ENCODE measurements at places on chromosomes 16 and 17. TPM values are rescaled to one million over a fixed set of nuclear protein-coding genes. Genes with fewer than 3 reads are reported as not detected.

DNA sequence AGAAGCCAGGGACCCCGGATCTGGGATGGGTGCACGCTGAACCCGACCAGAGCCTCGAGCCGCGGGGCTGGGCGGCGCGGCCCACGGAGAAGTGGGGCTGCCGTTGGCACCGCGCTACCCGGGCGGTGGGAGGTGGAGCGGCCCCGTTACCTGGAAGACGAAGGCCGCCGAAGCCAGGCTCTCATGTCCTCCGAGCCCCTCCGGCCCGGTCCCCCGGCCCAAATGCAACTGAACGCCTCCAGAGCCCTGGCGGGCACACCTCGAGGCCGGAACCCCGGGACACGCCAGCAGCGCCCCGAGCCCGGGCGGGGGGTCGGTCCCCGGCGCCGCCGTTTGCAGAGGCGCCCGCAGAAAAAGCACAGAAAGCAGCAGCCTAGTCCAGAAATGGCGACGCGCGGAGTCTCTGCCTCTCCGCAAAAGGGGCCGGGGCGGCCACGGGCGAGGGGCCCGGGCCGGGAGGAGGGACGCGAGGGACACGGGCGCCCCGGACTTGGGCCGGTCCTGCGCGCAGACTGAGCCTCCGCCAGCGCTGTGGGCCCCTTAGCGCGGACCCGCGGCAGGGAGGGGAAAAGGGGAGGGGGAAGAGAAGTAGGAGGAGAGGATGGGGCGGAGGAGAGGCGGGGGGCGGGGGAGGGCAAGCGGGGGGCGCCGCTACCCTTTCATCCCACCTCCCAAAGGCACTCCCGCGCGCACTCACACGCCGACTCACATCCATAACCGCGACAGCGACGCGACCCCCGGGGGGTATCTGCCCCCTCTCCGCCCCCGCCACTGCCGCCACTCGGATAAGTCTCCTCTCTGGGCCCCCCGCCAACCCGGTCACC is 1.4 kb downstream of the AXIN2 start:
- H3K4me3 ChIP-seq: peak overlapping the region; percentile 57
- H3K27me3 ChIP-seq: peaks cover 15% of the 10 kb centered on the region
- DNase-seq: no peak

- no peak overlapping the region for H3K27ac ChIP-seq
- H3K27me3 ChIP-seq: no peaks in the 10 kb centered on the region
- DNase-seq: no peak
- no peaks in the 10 kb centered on the region for H3K36me3 ChIP-seq
- no peaks in the 10 kb centered on the region for H3K4me1 ChIP-seq
Observed at GRCh38 chr16:46982335-46982734, 8.9 kb upstream of the DNAJA2 start.

- H3K36me3 ChIP-seq: no peaks in the 10 kb centered on the region
- DNase-seq: no peak
- peaks cover 14% of the 10 kb centered on the region for H3K4me1 ChIP-seq
- H3K27me3 ChIP-seq: no peaks in the 10 kb centered on the region
- H3K4me3 ChIP-seq: no peak overlapping the region
Observed at GRCh38 chr17:72378414-72379390, 257.9 kb downstream of the SOX9 start.

Gene OR4D1
- total RNA-seq: not detected

DNA sequence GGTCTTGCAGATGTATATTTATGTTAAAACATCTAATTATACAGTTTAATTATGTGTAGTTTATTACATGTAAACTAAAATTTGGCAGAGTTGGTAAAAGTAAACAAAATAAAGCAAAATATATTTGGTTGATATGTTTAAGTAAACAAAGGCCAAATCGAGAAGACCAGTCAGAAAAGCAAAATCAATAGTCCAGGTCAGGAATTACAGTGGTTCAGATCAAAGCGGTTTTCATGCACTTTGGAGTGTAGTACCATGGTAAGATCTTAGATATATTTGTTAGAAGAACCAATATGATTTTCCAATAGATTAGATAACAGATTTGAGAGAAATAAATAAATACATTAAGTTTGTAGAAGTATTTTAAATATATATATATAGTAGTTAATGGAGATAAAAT is 1421.6 kb upstream of the CDH8 start:
- H3K36me3 ChIP-seq: no peaks in the 10 kb centered on the region
- no peak for DNase-seq
- no peaks in the 10 kb centered on the region for H3K27me3 ChIP-seq
- H3K4me3 ChIP-seq: no peak overlapping the region
- no peak overlapping the region for H3K27ac ChIP-seq
- no peaks in the 10 kb centered on the region for H3K4me1 ChIP-seq

- no peaks in the 10 kb centered on the region for H3K27me3 ChIP-seq
- H3K27ac ChIP-seq: no peak overlapping the region
- peaks cover 5% of the 10 kb centered on the region for H3K36me3 ChIP-seq
- peaks cover 6% of the 10 kb centered on the region for H3K4me1 ChIP-seq
- H3K4me3 ChIP-seq: no peak overlapping the region
Observed at GRCh38 chr16:21646091-21646490, 6.3 kb downstream of the IGSF6 start.

Gene ATP5PD
- 365 TPM for total RNA-seq

Gene MYO15A
- total RNA-seq: 0.18 TPM

DNA sequence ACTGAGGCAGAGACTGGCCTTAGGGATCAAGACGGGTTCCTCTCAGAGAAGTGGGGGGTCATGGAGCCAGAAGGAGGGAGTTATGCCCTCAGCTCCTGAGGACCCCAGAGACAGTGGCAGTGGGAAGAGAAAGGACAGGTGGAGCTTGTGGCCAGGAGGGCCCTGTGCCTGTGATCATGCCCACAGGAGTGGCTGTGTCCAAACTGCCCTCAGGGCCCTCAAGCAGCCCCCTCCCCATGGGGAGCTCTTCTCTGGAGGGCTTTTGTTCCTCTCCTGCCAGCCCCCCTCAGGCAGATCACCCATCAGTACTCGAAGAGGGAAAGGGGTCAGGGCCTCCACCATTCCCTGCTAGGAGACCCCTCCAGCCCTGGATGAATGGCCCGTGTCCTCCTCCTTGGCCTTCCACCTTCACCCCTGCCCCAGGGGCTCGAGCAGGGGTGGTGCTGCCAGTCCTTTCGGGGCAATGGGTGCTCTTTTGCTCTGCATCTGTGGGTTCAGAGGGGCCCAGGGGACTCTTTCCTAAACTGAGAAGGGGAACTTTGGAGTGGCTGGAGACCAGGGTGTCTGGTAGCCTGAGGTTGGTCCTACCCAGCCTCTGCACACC is 52.7 kb downstream of the BEAN1 start:
- H3K27me3 ChIP-seq: peaks cover 12% of the 10 kb centered on the region
- no peaks in the 10 kb centered on the region for H3K4me1 ChIP-seq
- H3K4me3 ChIP-seq: no peak overlapping the region
- H3K27ac ChIP-seq: no peak overlapping the region
- DNase-seq: no peak
- H3K36me3 ChIP-seq: no peaks in the 10 kb centered on the region

Gene EME1
- total RNA-seq: 8.9 TPM

DNA sequence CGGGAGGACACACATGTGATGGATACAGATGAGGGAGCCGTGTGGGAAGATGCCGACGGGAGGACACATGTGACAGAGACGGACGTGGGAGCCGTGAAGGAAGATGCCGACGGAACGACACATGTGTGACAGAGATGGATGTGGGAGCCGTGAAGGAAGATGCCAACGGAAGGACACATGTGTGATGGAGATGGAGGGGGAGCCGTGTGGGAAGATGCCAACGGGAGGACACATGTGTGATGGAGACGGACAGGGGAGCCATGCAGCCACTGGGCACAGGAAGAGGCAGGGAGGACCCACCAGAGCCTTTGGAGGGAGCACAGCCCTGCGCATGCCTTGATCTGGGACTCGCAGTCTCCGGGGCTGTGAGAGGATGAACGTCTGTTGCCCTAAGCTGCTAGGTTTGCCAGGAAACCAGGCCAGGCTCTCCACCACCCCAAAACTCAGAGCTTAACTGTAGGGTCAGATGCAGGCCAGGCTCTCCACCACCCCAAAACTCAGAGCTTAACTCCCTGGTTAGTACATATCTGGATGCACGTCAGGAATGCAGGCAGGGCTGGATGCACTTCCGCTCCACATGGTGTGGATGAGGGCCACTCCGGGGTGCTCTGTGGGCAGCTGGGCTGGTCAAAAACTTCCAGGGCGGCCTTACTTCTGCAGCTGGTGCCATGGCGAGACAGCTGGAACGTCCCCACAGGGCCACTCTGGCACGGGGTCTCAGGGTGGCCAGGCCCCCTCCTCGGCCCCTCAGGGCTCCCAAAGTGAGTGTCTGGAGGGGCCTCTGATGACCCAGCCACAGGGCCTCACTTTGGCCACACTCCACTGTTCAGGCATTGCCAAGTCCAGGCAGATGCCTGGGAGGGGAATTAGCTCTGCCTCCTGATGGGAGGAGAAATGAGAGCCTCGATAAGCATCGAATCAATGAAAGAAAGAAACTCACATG is 47.7 kb upstream of the ZNF469 start:
- no peak overlapping the region for H3K4me3 ChIP-seq
- H3K27ac ChIP-seq: peak overlapping the region; percentile 94
- H3K36me3 ChIP-seq: no peaks in the 10 kb centered on the region
- DNase-seq: no peak
- no peaks in the 10 kb centered on the region for H3K27me3 ChIP-seq

Gene KRT20
- total RNA-seq: not detected

- H3K4me1 ChIP-seq: peaks cover 34% of the 10 kb centered on the region
- no peak overlapping the region for H3K4me3 ChIP-seq
- H3K27me3 ChIP-seq: no peaks in the 10 kb centered on the region
- peaks cover 80% of the 10 kb centered on the region for H3K36me3 ChIP-seq
Observed at GRCh38 chr16:88390735-88391134, 8.0 kb downstream of the ZNF469 start.

Data from IMR-90 (cell line).